ENCODE measurements at places on chromosomes 6 and 20.

DNA sequence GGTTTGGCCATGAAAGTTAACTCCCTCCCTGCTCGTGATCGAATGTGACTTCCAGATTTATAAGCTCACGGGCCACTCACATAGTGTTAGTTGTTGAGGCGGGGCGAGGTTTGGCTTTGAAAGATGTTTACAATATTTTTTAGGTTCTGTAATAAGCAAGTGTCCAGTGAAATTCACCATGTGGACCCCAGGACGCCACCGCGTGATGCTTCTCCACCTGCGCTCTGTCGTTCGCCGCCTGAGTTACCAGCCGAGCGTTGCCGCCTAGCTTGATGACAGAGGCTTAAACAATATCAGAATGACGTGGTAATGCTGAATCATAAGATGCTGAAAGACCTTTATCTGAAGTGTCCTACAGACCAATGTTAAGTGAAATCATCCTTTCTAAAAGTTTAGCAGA lies 241.0 kb downstream of the MYLK4 start:
- DNase-seq, result no peak

DNA sequence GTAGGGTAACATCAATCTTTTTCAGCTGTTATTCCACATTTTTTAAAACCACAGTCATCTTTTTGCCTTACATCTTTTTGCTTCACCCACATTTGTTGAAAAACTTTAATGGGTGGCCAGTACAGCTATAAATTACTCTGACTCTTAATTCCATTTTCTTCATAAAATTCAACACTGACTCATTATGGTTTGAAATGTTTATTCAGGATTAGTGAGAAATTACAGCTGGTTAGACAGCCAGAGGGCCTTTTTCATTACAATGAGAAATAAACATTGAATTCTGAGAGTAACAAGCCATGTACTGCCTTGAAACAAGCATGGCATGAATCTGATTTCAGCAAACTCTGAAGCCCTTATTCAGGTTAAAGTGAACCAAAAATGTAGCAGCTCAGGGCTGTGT lies 19.5 kb downstream of the NDUFAF4 start:
- no peak for DNase-seq

DNA sequence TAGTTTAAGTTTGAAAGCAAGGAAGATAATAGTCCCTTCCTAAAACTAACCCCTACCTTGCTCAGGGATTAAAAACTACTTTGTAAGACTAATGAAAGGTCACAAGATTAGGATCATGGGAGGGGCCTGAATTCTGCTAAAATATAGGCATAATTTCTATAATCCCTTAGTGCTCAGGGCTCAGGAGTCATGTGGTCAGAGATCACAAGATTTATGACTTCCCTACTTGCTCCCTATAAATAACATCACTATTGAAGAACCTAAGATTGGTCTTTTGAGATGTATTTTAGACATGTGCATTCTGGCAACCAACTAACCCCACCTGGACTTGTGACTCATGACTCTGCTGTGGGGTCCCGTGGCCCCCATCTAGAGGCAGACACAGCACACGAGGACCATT lies 81.1 kb downstream of the STMND1 start:
- DNase-seq, result no peak

GRCh38 chr20:3203315-3204123 lies 963 bp downstream of the DDRGK1 start:
- DNase-seq, result no peak

DNA sequence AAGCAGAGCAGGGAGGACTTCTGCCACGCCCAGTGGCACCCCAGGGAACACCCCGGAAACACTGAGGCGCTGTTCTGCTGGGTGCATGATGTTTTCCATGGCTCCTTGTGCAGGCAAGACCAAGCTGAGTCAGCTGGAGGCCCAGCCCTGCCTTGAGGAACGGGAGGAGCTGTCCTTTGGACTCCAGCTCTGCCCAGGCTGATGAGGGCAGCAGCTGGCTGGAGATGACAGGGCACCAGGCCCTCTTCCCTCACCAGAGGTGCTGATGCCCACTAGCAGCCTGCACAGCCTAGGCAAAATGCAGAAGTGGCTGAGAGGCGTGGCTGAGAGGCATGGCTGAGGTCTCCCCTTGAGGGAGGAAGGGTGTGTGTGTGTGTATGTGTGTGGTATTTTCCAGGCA lies 2.4 kb downstream of the C6orf132 start:
- no peak for DNase-seq

- no peak for DNase-seq
Observed at GRCh38 chr6:113776998-113777397, 80.1 kb upstream of the MARCKS start.
